ENCODE measurements at places on chromosomes 4 and X.
A peak's percentile ranks its signal among the peaks of the same experiment; 100 is the strongest.

DNA sequence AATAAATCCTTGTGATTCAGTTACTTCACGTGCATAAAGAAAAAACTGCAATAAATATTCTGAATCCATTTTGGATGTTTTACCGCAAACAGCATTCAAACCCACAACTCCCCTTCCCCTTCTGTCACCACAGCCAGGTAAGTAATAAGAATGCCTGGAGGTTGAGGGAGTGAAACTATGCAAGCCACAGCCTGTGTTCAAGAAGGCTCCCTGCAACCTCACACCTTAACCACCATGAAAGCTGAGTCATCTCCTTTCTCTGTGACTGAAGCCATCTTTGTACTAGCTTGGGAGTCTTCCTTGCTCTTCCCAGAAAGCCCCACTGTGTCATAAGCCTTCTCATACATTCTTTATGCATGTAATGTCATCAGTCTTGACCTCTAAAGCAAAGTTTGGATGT, 297.0 kb upstream of the PUDP start:
- ATAC-seq = no peak

DNA sequence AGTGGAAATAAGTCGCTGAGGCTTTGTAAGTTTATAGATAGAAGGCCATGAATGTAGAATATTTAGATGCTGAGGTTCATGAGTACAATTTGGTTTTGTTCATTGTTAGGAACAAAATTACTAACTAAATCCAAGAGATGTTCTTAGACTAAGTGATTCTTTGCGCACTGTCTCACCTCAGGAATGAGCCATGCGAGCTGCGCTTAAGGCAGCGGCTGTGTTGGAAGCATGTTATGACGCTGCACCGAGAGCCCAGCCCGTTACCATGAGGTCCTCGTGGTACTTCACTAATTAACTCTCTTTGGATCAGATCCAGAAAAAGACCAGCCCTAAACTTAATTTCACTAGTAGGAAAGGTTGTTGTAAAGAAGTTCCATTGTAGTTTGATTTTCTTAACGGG, 166.2 kb downstream of the RAPGEF2 start:
- no peak for ATAC-seq

DNA sequence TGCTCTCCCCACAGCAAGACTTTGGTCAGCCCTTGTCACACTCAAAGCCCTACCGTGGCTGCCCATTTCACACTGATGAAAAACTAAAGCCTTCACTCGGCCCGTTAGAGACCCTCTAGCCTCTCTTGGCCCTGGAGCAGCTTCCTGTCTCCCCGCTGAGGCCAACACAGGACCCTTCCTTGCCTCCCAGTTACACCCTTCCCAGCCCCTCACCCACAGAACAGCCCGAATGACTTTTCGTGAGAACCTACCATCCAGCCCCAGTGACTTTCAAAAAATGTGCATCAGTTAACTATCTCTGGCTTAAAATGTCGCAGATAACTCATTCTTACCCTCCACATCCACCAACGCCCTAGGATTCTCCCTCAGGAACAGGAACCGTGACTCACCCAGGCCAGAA, 756 bp upstream of the TAF9B start:
- ATAC-seq = no peak

- no peak for ATAC-seq
These were observed 124.4 kb downstream of the ZNF827 start for GRCh38 chr4:145814246-145814645.

GRCh38 chr4:85952528-85952927, 407.3 kb downstream of the MAPK10 start:
- no peak for ATAC-seq

GRCh38 chrX:85114171-85114570, 110.5 kb downstream of the APOOL start:
- ATAC-seq = no peak

- ATAC-seq = no peak
These were observed 124.2 kb upstream of the DGKK start for GRCh38 chrX:50594788-50595187.

DNA sequence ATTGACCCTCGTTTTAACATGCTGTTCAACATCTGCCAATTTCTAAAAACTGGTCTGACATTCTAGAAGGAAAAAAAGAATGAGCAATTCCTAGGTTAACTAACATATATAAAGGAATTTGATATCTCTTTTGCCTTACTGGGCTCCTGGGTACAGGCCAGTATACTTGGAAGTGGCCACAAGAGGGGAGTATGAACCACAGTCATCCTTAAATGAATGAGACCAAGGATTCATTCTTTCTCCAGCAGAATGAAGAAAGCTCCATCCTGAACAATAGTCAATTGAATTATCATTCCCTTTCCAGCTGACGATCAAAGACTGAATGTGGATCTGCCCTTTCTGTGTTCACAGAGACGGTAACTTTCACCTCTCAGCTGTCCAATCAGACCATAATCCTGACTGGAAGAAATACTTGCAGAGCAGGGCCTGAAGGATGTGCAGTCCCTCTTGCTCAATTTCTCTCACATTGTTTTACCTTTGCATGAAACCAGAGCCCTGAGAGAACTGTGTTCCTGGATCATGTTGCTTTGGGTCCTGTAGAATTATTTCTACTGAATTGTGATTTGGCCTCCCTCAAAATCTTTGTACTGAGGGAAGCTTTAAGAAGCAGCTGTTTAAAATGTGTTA, 14.8 kb upstream of the SPARCL1 start:
- peak; percentile 76 for ATAC-seq

GRCh38 chrX:56800307-56800706, 71.3 kb downstream of the NBDY start:
- no peak for ATAC-seq

DNA sequence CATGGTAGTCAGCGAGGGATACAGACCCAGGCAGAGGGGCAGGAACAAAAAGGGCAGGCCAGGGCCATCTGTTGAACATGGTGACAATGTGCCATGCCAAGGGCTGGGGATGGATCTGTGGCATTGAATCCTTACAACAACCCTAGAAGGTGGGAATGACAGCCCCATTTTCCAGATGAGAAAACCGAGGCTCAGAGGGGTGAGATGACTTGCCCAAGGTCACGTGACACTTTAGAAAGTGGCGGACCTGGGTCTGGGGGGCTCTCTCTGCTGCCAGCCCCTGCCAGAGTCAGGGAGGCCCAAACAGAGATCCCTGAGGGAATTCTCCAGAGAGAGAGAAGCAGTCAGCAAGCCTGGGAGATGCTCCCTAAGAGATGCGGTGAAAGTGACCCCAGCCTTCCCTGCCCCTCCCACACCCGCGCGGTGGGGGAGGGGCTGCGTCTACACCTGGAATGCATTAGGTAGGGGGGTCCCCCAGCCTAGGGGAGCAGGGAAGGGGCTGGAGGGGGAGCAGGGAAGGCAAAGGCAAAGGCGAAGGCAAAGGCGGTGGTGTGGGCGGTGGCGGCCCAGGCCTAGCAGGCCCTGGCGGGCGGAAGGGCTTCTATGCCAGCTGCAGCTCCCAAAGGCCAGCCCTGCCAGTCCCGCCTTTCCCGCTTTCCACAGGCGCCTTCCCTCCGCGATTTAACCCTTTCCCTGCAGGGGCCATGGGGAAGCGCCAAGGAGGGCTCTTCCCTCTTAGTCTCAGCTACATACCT, 13.0 kb downstream of the FGD1 start:
- ATAC-seq = peak; percentile 71

DNA sequence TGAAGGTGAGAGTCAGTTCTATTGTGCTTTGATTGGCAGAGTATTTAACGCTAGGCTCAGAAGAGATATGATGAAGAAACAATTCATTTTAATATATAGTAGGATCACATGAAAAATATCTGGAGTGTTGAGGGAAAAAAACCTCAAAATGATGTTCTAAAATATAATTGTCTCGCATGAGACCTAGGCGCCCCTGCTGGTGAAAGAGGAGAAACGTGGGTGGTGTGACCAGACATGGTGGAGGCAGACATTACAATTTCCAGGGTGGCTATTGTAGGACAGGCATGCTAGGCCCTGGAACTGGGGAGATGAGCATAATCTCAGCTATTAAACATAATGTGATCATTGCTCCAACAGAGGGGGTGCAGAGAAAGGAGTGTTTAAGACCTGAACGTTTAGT, 210.0 kb downstream of the HS3ST1 start:
- no peak for ATAC-seq

DNA sequence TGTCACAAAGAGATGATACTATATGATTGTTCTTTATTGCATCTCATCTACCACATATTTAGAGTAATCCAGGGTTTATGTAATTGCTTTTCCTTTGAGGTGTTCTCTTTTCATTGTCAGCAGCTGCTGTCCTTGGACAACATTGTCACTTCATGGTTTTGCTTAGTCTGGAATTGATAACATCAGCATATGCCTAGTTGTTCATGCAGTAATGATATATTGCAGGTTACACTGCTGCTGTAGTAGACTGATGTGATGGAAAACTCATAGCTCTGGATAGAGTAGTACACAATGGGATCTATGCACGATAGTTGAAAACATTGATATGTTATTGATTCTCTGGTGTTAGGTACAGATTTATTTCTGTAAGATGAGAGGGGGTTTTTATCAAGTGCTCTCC, 13.7 kb downstream of the NEIL3 start:
- ATAC-seq = no peak

- ATAC-seq = no peak
These were observed 1.2 kb upstream of the AMER1 start for GRCh38 chrX:64206556-64207162.

DNA sequence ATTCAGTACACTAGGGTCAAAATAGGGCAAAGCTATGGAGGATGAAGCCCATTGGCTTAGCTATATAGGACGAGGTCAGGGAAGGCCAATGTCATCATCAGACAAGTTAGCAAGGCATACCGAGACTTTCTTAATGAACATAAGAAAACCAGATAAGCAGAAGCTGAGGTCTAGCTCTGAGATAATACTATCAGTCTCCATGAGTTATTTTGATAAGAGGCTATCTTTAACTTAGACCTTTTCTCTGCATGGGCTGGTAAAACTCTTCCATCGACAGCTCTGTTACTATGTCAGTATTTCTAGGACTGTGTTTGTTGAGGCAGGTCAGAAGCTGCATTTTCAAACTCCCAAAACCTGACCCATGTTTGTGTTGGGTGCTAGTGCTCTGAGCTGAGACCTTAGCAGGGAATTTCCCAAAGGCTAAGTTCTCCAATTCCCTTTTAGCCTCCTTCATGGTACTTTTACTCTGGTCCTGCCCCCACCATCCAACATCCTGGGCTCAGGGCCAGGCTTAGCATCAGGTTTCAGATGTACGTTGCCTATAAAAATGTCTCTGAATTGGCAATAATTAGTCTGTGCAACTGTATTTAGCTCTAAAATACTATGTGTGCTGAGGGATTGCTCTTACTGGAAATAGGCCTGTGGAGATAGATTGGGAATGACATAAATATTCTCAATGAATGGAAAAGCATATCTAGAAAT, 29.3 kb upstream of the LRAT start:
- no peak for ATAC-seq

DNA sequence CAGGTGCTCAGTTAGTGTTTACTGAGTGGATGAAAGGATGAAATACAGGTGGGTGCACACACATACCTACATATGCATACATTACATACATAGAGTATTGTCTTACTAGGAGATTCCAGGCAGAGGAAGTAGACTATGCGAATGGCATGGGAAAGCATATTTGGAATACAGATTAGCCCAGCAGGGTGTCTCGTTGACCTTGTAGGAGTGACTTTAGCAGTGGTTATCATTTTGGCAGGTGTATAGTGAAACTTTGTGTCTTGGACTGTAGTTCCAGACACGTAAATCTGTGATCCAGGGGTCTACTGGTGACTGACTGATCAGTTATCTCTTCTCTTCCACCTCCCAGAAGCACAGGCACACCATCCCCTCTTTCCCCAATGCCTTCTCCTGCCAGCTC, 86.3 kb downstream of the KLHL8 start:
- no peak for ATAC-seq

- ATAC-seq = peak; percentile 57
These were observed 11.7 kb downstream of the OTUD5 start for GRCh38 chrX:48945517-48946348.
